ENCODE measurements at places on chromosomes 16 and 17.

- peak; percentile 42 for DNase-seq
Measured at GRCh38 chr17:50052822-50053653, 2.9 kb upstream of the ITGA3 start.

- DNase-seq = peak; percentile 53
Measured at GRCh38 chr17:17699491-17699890, 18.2 kb downstream of the RAI1 start.

- peak; percentile 40 for DNase-seq
Measured at GRCh38 chr17:43645765-43646481, 15.8 kb downstream of the MEOX1 start.

GRCh38 chr16:85281181-85281580 is 168.9 kb upstream of the CIBAR2 start:
- no peak for DNase-seq

GRCh38 chr17:40952661-40953060 is 14.1 kb downstream of the KRT39 start:
- DNase-seq = peak; percentile 90

DNA sequence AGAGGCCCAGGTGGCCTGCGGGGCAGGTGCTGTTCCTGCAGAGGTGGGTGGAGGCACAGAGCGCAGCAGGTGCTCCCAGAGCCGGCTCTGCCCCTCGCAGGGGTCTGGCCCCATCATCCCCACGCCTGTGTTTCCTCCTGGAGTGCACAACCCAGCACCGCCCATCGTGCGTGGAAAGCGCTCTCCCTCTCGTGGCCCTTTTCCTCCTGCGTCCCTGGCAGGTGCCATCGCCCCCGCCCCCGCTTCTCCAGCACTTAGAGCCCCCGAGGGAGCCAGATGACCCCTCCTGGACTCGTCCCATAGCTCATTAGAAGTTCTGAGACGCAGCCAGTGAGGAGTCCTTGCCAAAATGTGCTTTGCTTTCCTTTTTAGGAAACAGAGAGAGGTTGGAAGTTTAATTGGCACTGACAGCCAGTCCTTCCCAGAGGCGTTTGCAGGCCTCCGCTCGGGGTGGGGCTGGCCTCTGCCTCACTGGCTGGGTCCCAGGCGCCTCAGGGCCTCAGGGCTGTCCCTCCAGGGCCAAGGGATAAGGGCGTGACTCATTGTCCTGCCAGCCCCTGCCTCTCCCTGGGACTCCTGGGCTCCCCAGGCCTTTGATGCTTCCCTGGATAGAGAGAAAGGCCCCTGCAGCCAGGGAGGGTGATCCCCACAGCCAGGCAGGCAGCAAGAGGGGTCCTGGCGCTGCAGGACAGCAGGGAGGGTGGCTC is 32.2 kb upstream of the CHMP6 start:
- peak; percentile 46 for DNase-seq
